ENCODE measurements at places on chromosomes 12 and 14.

DNA sequence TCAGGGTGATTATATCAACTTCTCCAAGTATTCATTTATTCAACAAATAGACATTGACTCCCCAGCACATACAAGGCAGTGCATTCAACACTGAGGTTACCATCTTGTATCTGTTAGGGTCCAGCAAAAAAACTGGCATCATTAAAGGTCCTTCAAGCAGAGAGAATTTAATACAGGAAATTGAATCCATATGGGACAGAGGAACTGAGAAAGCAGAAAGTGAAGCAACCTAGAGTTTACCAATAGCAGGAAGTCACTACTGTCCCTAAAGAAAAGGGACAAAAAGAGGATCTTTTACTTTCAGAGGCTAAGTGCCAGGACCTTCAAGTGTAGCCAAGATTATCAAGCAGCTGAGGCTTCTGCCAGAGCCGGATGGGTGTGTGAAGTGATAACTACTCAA lies 237.8 kb upstream of the TBX3 start:
- no peak for DNase-seq

- DNase-seq, result peak; percentile 19
These were observed 25.6 kb downstream of the SETD1B start for GRCh38 chr12:121829250-121829918.

- peak; percentile 84 for DNase-seq
These were observed 1086.5 kb downstream of the SLC6A15 start for GRCh38 chr12:83826112-83826511.

- DNase-seq, result no peak
These were observed 69.5 kb downstream of the NKX2-1 start for GRCh38 chr14:36450550-36450949.

DNA sequence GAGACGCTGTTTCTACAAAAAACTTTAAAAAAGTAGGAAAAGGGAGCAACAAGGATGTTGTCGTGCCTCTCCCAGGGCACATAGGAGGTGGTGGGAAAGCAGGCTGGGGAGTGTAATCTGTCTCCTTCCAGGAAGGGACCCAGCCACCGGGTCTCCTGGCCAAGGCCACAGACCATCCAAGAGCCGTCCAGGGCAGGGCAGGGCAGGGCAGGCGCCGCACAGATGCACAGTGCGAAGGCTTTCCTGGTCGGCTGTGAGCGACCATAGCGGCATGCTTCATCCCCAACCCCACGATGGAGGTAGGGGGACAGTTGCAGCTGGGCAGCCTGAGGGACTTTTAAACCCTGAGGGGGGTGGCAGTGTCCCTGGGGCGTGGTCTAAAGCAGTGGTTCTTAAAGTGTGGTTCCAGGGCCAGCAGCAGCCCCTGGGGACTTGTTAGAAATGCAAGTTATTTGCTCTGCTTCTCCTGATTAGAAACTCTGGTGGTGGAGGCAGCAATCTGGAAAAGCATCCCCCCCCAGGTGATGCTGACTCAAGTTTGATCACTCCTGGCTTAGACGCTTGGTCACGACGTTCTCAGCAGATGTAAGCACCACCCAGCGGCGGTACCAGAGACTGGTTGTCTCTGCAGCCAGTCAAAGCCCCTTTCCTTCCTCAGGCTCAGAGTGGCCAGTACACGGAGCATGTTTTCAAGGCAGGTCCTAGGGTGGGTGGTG lies 197.4 kb upstream of the PRMT8 start:
- DNase-seq, result no peak

GRCh38 chr12:85920324-85920947 lies 46.3 kb downstream of the NTS start:
- DNase-seq, result no peak

GRCh38 chr14:65170768-65171507 lies 68.6 kb upstream of the MAX start:
- peak; percentile 76 for DNase-seq

DNA sequence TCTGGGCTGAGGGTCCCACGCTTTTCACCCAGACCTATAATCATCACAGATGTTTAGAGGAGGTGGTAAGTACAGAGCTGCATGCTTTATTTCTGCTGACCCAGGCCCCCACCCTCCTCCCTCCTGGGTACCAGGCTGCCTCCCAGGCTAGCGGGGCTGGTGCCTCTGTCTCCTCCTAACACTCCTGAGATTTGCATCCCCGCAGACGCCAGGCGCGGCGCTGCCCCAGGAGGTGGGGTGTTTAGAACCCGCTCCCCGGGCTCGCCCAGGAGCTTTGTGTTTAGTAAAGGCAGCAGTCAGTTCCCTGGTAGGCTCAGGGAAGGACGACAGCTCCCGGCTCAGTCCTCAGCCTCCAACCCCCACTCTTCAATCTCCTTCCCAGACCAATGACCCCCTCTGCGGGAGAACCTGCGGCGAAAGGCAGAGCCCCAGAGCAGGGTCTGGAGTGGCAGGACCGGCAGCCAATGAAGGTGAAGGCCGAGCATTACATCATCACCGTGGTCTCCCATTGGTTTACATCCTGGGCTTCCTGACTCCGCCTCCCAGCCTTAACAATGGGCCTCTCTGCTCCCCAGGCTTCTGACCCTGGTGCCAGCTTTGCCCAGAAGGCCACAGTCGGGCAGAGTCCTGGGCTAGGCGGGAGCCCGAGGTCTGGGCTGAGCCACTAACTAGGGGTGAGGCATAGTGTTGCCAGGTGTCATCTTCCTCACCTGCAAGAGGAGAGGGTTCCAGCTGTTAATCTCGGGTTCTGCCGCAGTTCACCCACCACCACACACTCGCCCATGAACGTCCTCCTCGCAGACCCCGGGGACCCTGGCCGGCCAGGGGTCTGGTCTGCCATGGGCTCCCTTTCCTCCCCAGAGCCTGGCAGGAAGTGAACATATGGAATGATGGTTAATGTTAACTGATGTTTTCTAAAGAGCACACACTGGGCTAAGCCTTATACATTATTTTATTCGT lies 57.5 kb downstream of the CALM1 start:
- peak; percentile 98 for DNase-seq

- no peak for DNase-seq
These were observed 88.3 kb upstream of the ATP2B1 start for GRCh38 chr12:89796798-89797382.

GRCh38 chr14:77253333-77254190 lies 17.4 kb downstream of the NGB start:
- DNase-seq, result no peak

GRCh38 chr12:12349711-12350665 lies at the start of gene MANSC1:
TSS of gene MANSC1 (minus strand) at chr12:12350242. CDS start at chr12:12343314, 6,928 bp downstream.
- DNase-seq, result peak; percentile 84

- DNase-seq, result no peak
These were observed 80.2 kb upstream of the KRR1 start for GRCh38 chr12:75591628-75592027.

DNA sequence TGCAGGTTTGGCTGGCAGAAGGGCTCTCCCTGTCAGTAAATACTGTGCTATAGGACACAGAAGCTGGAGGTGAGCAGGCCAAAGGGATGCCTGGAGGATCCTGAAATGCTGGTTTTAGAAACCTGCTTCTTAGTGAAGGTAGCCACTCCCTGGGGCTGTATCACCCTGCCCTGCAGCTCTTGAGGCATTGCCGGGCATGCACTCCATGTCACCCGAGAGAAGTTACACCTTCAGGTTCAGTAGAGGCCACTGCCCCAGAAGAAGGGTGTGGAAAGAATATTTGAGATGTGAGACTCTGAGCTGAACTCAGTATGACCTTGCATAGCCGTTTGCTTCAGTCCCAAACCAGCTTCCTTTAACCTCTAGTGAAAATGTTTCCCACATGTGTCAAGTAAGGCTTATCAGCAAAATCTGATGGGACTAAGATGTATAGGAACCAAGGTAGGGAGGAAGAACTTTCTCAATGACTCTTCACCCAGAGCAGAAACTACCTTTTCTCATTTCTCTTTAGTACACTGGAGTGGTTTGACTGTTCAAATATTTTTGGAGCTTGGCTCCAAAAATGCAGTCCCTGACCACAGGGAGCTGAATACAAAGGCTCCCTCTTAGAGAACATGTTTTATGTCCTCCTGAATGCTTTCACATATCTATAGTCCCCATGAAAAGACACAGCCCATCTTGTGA lies 164.5 kb upstream of the DYRK2 start:
- no peak for DNase-seq

GRCh38 chr12:83434600-83434999 lies 747.9 kb downstream of the TMTC2 start:
- no peak for DNase-seq

- DNase-seq, result no peak
These were observed 9.6 kb upstream of the HSPB8 start for GRCh38 chr12:119169150-119169549.

DNA sequence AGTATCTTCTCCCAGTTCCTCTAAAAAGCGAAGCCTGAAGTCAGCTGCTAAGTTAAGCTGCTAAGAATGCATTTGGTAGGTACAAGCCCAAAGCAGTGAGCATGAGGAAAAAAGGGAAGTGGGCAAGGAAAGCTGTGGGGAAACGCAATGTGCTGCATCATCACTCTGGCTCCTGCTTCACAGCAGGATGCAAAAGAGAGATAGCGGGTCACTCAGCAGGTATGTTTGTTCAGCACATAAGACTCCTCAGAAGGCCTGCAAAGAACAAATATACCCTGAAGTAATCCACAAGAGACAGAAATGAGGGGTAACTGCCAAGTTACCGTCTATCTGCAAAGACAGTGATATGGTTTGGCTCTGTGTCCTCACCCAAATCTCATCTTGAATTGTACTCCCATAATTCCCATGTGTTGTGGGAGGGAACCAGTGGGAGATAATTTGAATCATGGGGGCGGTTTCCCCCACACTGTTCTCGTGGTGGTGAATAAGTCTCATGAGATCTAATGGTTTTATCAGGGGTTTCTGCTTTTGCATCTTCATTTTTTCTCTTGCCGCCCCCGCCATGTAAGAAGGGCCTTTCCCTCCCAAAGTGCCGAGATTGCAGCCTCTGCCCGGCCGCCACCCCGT lies 127.4 kb upstream of the EGLN3 start:
- DNase-seq, result no peak

- no peak for DNase-seq
These were observed 18.5 kb upstream of the DHRS7 start for GRCh38 chr14:60183741-60184140.

DNA sequence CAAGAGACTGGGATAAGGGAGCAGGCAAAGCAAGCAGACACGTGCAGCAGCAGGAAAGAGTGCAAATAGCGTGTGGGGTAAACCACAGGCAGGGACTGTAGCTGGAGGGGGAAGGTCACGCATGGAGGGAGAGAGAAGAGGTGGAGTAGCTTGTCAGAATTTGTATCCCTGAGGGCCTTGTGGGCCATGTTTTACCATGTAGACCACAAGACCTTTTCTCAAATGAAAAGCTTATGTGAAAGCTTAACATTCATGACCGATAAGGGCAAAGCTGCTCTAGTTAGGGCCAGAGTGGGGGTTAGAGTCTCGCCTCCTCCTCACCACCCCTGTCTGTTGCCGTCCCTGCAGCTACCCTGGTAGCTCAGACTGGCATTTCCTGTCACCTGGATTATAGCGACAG lies 152.9 kb upstream of the E2F7 start:
- DNase-seq, result no peak

- no peak for DNase-seq
These were observed 162.3 kb downstream of the GRIP1 start for GRCh38 chr12:66516561-66516960.

GRCh38 chr12:104969343-104969742 lies 11.3 kb upstream of the SLC41A2 start:
- DNase-seq, result no peak

DNA sequence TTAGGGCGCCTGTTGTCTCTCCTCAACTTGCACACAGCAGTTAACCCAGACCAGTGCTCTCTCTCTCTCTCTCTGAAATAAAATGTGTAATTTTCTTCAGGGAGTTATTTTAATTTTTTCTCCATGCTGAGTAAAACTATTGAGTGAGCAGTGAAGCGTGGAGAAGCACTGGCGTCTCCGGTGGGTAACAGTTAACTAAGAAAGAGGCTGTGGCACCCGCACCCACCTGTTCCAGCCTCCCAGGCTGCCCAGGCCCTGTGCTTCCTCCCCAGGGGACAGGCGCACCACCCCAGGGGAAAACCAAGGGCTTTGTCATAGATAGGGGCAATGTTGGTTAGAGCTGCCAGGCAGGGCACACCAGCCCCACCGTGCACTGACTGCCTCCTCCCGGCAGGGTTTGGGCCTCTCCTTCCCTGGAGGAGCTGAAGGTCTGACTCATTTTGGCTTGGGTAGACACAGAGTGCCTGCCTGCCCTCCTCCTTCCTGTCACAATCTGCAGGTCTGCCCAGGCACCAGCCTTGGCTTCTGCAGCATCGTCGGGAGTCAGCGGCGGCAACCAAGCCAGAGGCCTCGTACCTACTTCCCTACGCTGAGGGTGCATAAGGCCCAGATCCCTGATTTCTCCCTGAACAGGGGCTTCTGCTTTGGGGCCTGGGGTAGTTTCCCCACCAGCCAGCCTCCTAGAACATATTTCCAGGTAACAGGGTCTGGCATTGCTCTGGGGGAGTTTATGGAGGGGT lies 3.9 kb downstream of the HOXC5 start:
- DNase-seq, result no peak

DNA sequence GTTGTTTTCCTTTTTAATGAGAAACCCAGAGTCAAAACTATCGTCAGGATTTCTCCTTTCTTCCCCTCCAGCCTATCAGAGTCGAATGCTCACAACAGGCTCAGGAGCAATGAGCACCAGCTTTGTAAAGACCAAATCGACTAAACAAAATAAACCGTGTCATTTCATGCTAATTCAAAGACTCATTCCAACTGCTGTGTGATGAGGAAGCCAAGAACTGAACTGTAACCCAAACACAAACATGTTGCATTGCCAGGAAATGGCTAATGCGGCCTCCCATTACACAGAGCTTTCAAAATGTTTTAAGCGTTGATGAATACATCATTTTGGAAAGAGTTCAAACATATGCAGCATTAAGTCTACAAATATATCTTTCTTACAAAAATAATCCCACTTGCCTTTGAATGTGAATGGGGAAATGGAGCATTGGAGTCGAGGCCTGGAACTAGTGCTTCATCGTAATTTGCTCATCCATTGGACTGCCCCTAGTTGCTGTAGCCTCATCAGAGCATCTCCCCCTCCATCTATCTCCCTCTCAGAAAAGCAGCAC lies 349.5 kb downstream of the GXYLT1 start:
- no peak for DNase-seq

- no peak for DNase-seq
These were observed 234.8 kb downstream of the ALG10 start for GRCh38 chr12:34257093-34257492.

GRCh38 chr12:119601877-119602733 lies 8.5 kb downstream of the TMEM233 start:
- no peak for DNase-seq

- no peak for DNase-seq
These were observed 70.1 kb upstream of the HIF1A start for GRCh38 chr14:61625165-61625564.

DNA sequence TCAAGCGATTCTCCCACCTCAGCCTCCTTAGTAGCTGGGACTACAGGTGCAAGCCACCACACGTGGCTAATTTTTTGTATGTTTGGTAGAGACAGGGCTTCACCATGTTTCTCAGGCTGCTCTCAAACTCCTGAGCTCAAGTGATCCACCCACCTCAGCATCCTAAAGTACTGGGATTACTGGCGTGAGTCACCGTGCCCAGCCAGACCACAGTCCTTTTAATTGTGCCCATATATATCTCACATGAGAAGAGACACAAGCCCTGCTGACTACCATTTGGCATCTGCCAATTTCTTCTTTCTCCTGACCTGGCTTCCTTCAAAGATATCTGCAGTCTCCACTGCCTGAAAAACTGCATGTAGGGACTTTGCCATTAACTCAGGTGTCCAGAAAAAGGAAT lies 142.5 kb downstream of the DPY19L2 start:
- DNase-seq, result no peak

Measured in H9 (cell line).